ENCODE measurements at places on chromosomes 6 and 20. TPM values are rescaled to one million over a fixed set of nuclear protein-coding genes. Genes with fewer than 3 reads are reported as not detected.

GRCh38 chr6:42783876-42784642, 2.2 kb downstream of the BICRAL start:
- DNase-seq = no peak

- DNase-seq = no peak
Measured at GRCh38 chr6:4350567-4351519, 215.5 kb upstream of the ECI2 start.

DNA sequence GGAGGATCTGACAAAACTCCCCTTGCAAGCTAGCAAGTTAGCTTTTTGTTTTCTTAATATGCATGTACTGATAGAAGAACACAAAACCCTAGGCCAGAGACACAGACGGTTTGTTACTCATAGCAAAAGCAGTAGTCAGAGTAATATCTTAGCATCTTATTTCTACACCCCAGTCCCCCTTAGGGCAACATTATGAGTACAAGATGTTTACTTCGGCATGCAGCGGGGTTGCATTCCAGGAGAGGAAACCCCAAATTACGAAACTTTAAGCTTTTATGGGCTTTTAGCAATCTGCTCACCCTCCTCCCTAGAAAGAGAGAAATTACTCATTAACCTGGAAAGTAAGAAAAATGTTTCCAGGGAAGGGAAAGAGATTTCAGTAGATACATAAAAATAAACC, 1286.9 kb downstream of the EPHA7 start:
- DNase-seq = no peak

GRCh38 chr20:54688476-54688875, 213.1 kb downstream of the DOK5 start:
- no peak for DNase-seq

Gene GJA1
- 1.1 TPM for total RNA-seq

DNA sequence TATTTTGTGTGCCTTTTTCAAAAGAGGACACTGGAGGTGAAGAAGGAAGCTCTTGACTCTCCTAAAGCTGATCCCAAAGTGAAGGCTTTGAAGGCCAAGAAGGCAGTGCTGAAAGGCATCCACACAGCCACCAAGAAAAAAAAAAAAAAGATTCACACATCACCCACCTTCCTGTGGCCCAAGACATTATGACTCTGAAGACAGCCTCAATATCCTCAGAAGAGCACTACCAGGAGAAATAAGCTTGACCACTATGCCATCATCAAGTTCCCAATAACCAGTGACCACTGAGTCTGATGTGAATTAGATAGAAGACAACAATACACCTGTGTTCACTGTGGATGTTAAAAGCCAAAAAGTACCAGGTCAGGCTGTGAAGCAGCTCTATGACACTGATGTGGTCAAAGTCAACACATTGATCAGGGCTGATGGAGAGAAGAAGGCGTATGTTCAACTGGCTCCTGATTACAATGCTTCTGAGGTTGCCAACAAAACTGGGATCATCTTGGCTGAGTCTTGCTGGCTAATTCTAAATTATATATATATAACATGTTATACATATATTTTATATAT, 59.4 kb downstream of the PLCG1 start:
- no peak for DNase-seq

Gene SLC24A3
- total RNA-seq = not detected

GRCh38 chr6:43189776-43190304, 7.8 kb downstream of the CUL9 start:
- no peak for DNase-seq

DNA sequence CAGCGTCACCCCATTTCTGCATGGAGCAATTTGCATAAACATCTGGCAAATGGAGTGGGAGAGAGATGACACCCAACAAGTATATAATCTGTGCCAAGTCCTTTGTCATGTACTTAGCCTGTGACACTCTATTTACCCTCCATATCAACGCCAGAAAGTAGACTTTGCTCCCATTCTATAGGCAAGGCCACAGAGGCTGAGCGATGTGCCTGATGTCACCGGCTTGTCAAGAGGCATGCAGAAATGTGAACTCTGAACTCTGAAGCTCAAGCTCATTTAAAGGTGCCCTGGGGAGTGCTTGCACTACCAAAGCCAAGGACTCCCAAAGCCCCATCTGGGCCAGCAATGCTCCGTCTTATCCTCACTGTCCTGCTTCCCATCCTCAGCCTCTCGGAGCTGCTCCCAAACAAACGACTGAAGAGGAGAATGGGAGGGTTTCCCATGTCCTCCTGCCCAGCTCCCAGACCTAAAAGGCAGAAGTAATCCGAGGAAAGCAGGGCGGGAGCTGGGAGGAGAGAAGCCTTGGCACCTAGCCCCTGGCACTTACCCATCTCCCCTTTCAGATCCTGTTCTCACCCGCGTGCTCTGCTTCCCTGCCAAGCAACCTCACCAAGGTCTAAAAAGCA, 9.2 kb downstream of the CPNE5 start:
- no peak for DNase-seq

GRCh38 chr20:63014710-63015109, 7.9 kb upstream of the BHLHE23 start:
- DNase-seq = no peak

Gene OOEP
- not detected for total RNA-seq

DNA sequence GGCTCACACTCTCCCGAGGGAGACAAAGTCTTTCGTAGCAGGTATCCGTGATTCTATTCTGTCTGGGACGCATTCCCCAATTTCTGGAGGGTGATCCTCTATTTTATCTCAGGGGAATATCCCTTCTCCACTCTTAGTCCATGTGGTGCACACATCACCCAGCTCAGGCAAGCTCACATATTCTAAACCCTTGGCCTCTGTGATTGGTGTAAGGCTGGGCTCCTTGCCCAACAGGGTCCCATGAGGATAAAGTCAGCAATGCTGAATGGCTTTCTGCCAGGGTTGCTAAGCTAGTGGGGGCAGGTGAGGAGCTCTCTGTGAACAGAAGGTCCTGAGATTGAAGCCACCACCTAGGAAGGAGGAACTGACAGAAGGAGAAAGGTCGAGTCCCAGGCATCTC, 137.2 kb downstream of the CDH26 start:
- DNase-seq = no peak

Gene OLIG3
- not detected for total RNA-seq

- DNase-seq = no peak
Measured at GRCh38 chr6:43934803-43935602, 165.0 kb downstream of the VEGFA start.

GRCh38 chr20:43899274-43900120, 15.2 kb upstream of the TOX2 start:
- DNase-seq = no peak

Data from HCT116 (cell line).